Urinary bladder (tissue), 4 donors: ENCODE measurements at places on chromosomes 12 and 14. TPM values are rescaled to one million over a fixed set of nuclear protein-coding genes. Genes with fewer than 3 reads are reported as not detected.

- DNase-seq = no peak
Measured at GRCh38 chr12:121005346-121005815, 10.9 kb downstream of the C12orf43 start.

The LRRC23 gene
- total RNA-seq = 9.2 TPM

DNA sequence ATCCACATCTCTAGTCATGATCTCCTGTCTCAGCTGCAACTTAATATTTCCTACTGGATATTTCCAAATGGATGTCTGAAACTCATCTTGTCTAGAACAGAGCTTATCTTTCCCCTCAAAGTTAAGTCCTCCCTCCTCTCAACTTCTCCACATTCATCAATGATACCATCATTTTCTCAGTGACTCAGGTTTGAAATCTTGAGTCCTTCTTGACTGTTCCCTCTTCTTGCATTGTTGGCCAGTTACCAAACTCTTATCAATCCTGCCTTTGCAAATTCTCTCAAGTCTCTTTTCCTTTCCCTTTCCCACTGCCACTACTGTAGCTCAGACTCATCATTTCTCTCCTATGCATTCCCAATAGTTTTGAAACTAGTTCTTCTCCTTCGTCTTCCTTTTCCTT, 14.3 kb upstream of the CHURC1 start:
- DNase-seq = no peak

The AQP2 gene
- not detected for total RNA-seq

The KCNA5 gene
- 2.9 TPM for total RNA-seq

- DNase-seq = no peak
Measured at GRCh38 chr14:101394374-101394773, 166.9 kb upstream of the DIO3 start.

DNA sequence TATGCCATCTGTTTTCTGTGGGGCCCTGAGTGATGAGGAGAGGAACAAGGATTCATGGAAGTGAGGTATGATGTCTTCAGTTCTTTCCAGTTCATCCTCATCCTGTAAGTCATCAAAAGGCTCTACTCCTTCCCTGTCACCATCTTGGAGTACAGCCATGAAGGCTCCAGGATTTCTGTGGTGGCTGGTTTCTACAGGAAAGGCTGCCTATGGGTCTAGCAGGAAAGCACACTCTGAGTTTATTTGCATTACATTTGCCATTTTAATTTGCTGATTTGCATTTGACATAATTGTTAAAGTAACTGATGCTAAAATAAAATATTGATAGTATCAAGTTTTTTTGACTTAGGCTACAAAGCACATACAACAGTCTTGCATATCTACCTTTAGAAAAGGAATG, 11.2 kb downstream of the TTC6 start:
- no peak for DNase-seq

DNA sequence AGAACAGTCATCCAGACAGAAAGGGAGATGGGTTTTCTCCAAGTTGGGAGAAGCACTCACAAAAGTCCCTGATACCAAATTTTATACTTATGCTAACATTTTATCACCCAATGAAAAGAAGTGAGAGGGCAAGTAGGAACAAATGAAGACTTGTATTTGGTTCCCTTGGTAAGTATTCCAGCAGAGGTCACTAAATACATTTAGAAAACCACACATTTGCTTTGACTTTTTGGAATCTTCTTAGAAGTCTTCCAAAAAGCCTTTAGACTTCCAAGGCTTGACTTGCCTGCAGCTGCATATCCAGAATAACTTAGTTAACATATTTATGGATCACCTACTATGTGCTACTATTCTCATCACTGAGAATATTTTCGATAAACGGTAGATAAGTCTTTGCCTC, 3.1 kb upstream of the GYS2 start:
- DNase-seq = no peak

The FGF23 gene
- not detected for total RNA-seq
